Dorsolateral prefrontal cortex (tissue), 122 donors: ENCODE measurements at places on chromosomes 5 and 9. TPM values are rescaled to one million over a fixed set of nuclear protein-coding genes. Genes with fewer than 3 reads are reported as not detected.

DNA sequence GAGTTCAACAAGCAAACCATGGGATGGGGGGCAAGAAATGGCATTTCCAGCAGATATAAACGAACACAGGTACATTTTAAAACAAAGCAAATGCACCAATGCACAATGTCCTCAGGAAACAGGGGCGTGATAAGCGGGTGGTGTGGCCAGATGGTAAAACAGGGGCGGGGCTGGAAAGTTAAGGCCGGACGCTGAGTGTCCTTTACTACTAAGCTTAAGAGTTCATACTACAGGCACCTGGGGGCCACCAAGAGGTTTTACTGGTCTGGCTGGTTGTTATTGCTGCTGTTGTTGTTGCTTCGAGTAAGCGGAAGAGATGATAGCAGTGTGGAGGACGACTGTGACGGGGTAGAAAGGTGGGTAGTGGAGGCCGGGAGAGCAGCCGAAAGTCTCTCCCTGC, 99.8 kb downstream of the ATPSCKMT start:
- DNase-seq = no peak

DNA sequence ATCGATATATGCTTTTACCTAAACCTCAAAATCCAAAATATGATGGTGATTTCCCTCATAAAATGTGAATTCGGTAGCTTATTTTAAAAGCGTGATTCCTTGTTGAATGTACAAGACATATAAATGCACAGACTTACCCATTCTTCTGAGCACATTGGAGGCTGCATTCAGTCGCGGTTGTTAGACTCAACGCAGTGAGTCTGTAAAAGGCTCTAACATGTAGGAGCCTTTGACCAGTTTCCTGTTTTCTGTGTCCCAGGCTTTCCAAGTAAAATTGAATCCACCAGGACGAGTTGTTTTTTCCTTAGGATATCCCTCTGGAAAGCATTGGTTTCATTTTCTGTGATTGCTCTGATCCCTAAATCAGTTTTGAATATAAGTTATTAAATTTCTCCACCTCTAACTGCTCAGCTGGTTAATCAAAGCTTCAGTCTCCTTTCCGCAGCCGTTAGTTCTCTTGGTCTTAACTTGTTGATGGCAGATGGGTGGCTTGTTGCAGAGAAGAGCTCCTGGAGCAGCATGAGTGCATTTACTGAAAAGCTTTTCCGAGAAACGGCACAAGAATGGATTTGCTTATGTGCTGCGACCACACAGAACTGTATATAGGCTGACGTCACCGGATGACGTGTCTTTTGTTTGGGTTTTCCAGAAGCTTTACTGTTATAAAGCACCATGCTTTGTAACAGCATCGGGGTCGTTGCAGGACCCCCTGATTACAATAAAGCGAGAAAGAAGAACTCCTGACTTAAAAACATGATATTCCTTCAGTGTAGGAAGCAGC, at the start of gene LRRTM2:
Gene LRRTM2, minus strand, starts transcription at position 565 of the 781 bp plus-strand sequence. Its CDS starts 424 bp downstream, at position 141.
- DNase-seq = peak; percentile 86

GRCh38 chr9:29861803-29862202, 2288.5 kb upstream of the C9orf72 start:
- no peak for DNase-seq

- no peak for DNase-seq
Observed at GRCh38 chr5:172008111-172008455, 1.6 kb upstream of the FBXW11 start.

DNA sequence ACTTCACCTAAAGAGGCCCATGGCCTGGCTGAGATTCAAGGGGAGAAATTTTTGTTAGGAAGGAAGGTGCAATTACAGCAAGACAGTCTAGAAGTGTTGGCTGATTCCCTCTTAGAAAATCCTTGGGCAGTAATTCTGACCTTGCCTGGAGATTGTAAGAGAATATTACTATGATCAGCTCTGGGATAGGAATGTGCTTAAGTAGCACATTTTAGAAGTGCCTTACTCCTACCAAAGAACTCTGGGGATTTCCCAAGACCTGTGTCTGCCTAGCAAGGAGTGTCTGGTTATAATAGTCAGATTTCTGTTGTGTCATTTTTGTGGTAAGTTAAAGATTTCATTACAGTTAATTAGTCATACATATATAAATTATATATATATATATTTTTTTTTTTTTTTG, 52.3 kb downstream of the NLN start:
- no peak for DNase-seq

GRCh38 chr5:93789173-93790067, 48.0 kb upstream of the POU5F2 start:
- no peak for DNase-seq

DNA sequence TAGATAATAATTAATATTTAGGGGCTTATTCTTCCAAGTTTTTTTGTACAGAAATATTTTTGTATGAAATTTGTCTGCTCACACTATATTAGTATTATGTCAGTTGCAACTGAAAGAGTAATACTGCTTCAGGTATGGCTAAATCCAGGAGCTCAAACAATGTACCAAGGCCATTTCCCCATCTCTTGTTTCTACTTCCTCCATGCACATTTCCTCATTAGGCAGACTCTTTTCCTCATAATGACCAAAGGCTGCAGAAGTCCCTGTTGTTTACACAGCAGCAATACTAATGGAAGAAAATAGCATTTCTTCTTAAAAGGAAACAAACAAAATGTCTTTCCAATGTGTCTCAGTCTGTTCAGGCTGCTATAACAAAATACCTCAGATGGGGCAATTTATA, 9.2 kb upstream of the OTULINL start:
- no peak for DNase-seq

DNA sequence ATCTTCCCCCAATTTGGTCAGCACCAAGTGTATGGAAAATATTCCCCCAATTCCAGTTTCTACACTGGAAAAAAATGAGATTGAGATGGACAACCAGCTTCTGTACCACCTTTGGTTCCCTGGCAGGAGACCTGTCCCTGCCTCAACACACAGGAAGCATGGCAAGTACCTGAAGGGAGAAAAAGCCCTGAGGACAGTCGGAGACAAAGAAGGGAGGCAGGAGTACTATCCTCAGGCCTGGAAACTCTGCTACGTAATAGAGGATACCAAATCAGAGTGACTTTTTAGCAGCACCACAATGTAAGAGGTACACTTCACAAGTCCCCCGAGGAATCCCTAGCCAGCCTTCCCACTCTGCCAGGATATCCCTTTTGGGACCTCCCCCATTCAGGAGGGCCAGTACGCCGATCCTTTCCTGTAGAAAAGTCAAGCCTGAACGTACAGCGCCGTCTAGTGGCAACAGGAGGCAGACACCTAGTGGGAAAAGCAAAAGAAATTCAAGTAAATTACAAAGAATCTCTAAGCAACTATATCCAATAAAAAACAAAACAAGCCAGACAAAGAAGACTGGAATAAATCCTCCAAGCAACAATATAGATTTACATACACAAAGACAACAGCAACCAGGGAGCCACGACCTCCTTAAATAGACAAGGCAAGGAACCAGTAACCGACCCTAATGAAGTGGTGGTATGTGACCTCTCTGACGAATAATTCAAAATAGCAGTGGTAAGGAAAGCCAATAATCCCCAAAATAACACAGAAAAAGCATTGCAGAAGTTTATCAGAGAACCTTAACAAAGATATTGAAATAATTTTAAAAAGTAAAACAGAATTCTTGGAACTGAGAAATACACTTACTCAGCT, 63.3 kb upstream of the SLCO6A1 start:
- no peak for DNase-seq

DNA sequence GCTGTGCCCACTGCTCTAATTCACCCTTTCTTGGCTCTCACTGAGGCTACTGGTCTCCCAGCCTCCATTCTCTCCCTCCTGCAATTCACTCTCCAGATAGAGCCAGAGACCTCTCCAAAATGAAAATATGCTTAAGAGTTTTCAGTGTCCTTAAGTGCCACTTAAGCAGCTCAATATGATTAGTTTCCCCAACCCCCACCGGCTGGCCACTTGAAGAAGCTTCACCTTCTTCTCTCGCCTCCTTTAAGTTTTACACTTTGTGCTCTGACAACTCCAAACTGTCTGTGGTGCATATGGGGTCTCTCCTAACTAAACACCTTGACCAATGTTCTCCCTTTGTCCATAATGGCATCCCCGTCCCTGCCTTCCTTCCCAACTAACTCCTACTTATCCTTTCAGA, 53.4 kb downstream of the CDK5RAP2 start:
- no peak for DNase-seq

- no peak for DNase-seq
Observed at GRCh38 chr9:16954040-16954439, 83.6 kb upstream of the BNC2 start.

DNA sequence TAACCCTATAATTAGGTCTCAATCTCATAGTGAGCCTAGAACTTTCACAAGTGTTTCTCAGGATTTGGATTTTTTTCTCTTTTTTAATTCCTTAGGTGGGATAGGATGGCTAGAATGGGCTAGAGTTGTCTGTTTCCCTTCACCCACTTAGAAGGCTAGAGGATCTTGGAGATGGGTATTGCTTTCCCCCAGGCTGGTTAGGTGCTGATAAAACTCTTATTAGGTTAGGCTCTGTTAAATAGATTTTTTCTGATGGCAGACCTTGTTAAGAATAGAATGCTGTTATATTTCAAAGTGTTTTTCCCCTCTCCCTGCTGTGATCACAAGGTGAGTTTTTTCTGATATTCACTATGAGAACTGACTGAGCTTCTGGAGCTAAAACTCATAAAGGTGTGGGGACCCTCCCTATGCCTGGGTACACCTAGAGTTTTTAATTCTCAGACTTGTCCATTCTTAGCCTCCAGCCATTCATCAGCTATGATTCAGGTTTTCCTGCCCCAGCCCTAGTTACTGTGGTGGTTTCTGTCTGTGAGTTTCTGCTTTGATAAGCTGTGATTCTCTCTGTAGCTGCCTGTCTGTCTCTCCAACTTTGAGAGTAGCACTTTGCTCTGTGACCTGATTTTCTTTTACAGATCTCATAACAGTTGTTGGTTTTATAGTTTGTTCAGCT, 132.4 kb downstream of the HACD4 start:
- DNase-seq = no peak

DNA sequence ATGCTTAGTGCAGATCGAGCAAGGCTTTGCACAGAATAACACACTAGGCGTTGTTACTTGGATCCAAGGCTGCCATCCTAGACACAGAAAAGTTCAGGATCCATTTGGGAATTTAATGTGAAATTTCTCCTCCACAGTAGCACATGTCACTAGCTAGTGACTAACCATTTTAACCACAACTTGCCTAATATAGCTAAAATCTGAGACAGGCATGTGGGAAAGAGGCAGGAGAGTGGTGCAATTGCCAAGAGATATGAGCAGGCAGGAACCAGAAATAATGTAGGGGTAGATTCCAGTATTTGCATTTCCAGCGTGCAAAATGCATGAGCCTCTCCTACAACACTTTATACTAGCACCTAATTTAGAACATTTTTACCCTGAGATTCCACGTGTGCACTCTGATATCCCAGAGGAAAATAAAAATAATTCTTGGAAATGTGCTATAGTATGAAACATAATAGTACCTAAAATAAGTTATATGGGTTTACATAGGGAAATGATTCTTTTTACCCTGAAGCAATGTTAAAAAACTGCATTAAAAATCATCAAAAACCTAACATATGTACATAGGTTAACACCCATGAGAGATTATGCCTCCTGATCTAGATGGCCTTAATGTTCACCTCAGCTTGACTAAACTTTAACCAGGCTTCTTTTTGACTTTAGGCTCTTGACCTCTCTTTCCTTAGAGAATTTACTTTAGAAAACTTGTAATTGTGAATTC, 1230.6 kb upstream of the NUDT12 start:
- no peak for DNase-seq

- DNase-seq = no peak
Observed at GRCh38 chr9:132980157-132980556, 1.7 kb downstream of the GFI1B start.

GRCh38 chr9:114364134-114365041, 23.4 kb downstream of the AKNA start:
- no peak for DNase-seq

DNA sequence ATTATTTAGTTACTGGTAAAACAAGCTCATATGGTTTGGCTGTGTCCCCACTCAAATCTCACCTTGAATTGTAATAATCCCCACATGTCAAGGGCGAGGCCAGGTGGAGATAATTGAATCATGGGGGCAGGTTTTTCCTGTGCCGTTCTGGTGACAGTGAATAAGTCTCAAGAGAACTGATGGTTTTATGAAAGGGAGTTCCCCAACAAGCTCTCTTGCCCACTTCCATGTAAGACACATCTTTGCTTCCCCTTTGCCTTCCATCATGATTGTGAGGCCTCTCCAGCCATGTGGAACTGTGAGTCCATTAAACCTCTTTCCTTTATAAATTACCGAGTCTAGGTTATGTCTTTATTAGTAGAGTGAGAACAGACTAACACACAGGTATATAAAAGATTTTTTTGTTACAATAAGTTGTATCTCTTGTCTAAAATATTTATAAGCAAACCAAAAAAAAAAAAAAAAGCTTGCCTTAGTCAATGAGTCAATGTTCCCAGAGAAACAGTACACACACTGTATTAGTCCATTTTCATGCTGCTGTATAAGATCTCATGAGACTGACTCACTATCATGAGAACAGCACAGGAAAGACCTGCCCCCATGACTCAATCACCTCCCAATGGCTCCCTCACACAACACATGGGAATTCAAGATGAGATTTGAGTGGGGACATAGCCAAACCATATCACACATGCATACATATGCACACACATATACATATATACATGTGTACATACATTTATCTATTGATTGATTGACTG, 138.3 kb downstream of the BASP1 start:
- DNase-seq = no peak

GRCh38 chr9:130154816-130155215, 17.4 kb upstream of the NCS1 start:
- no peak for DNase-seq

GRCh38 chr9:13971966-13972655, 341.8 kb downstream of the NFIB start:
- DNase-seq = no peak

- DNase-seq = no peak
Observed at GRCh38 chr5:150347451-150347850, 10.0 kb upstream of the TCOF1 start.

GRCh38 chr5:2738700-2739359, 12.6 kb downstream of the IRX2 start:
- no peak for DNase-seq

Gene PCDHGA9
- 15.8 TPM for total RNA-seq

Gene SIL1
- total RNA-seq = 34.3 TPM

Gene HAVCR1
- total RNA-seq = 1.6 TPM

Gene REXO4
- total RNA-seq = 22.9 TPM

Gene WDR38
- not detected for total RNA-seq

Gene KCNIP1
- 10.2 TPM for total RNA-seq

Gene SLC30A5
- total RNA-seq = 35.1 TPM

Gene CATSPER3
- total RNA-seq = 0.56 TPM

Gene S1PR3
- 24.0 TPM for total RNA-seq

Gene KIF4B
- total RNA-seq = 0.74 TPM
